ENCODE measurements at places on chromosomes 1 and 21.

GRCh38 chr1:227391879-227392278 is 73.6 kb upstream of the CDC42BPA start:
- DNase-seq = no peak

DNA sequence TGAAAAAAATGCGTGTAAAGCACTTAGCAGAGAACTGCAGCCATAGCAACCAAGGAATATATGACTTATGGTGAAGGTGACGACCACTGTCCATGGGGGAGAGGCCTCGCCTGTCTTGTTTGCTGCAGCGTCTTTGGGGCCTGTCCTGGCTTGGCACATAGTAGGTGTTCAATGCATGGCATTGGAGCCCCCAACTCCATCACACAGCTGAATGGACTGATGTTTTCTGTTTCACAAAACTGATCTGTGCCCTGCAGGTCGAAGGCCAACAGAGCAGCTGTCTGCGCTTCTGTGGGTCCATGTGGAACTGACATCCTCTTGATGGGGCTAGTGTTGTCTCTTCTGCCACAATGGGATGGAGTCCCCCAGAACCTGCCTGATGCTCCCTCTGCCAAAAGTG is 296.0 kb downstream of the PTPRU start:
- DNase-seq = no peak

DNA sequence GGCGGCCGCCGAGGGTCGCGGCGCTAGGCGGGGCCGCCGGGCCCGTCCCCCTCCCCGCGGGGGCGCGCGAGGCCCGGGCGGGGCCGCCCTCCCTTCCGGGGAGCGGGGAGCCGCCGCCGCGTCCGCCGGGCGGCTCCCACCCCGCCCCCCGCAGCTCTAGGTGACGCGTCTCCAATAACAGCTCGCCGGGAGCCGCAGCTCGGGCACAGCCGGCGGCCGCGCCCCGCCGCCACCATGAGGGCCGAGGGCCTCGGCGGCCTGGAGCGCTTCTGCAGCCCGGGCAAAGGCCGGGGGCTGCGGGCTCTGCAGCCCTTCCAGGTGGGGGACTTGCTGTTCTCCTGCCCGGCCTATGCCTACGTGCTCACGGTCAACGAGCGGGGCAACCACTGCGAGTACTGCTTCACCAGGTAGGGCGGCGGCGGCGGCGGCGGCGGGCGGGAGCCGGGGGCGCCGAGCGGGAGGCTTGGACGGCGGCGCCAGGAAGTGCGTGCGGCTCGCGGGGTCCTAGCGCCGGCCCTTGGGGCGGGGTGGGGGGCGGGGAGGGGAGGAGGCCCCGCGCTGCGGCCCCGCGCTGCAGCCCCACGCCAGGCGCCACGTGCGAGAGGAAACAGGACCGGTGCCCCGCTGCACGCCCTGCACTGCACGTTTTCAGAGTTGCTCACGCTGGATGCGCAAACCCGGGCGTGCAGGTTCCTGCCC is at the start of gene SMYD2:
TSS of gene SMYD2 (plus strand) at position 139 of the 699 bp plus-strand sequence. CDS start at position 235, 96 bp downstream.
- peak; percentile 45 for DNase-seq

DNA sequence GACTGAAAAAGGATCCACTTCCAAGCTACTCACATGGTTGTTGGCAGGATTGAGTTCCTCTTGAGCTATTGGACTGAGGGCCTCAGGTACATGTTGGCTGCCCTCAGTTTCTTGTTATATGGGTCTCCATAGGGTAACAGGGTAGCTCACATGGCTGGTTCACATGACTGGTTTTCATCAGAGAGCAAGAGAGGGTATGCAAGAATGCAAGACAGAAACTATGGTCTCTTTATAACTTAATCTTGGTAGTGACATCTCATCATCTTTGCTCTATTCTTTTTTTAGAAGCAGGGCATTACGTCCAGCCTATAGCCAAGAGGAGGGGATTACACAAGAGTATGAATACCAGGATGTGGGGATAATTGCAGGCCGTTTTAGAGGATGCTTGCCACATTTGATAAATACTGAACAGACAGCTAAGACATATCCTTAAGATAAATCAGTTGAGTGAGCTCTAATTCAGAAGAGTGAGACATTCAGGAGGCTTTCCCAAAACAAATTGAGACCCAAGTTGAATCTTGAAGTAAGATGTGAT is 100.2 kb downstream of the HMCN1 start:
- DNase-seq = no peak

- no peak for DNase-seq
These were observed 10.5 kb downstream of the NCMAP start for GRCh38 chr1:24566236-24566867.

GRCh38 chr1:6358757-6359201 is 34.8 kb downstream of the ACOT7 start:
- peak; percentile 44 for DNase-seq

GRCh38 chr1:27383039-27383605 is at the start of gene CD164L2:
CD164L2 (minus strand) TSS chr1:27383333; CDS start chr1:27383239, 94 bp downstream.
- DNase-seq = no peak

DNA sequence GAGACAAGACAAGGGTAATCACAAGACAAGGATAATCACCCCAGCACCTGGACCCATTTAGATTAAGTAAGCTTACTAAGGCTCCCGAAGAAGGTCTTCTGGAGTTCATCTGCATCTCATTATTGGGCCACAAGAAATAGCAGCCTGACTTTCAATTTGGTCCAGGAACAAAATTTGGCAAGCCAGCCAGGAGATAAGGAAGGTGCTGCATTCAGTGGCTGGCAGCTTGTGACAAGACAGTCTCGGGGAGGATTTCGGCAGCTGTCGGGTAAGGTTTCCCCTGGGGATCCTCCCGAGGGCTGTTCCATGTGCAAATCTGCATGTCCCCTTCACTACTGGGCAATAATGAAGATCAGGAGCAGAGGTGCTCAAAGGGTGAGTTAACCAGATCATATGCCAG is 195.2 kb downstream of the FCRL5 start:
- no peak for DNase-seq

DNA sequence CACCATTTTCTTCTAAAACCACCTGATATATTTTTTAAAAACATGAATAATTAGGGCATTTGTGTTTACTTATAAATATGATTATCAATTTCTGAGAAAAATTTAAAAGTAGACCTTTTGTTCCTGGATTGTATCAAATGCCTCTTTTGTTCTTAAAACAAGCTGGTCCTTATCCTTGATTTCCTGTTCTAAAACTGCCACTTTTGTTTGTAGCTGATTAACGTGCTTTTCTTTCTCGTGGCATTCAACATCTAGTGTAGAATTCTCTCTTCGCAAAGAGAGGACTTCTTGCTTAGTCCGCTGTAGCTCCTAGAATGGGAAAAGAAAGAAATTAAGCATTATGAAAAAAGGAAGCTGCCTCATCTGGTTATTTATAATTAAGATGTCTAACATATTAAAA is 25.0 kb downstream of the SASS6 start:
- DNase-seq = no peak

DNA sequence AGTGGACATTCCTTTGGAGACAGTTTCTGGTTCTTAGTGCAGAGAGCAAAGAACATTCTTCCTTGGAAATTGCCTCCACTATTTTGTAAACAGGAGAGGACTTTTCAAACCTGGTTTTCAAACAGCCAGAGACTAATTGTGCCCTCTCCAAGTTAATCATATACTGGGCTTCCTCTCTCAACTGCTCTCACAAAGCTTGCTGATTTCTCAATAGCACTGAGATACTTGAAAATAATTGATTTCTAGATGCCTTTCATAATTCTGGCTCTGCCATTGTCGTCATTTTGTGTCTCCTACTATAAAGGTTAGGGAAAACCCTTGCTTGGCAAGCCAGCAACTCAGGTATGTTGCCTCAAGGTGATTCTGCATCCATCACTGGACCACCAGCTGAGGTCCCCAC is 56.0 kb downstream of the KCNJ15 start:
- DNase-seq = no peak

DNA sequence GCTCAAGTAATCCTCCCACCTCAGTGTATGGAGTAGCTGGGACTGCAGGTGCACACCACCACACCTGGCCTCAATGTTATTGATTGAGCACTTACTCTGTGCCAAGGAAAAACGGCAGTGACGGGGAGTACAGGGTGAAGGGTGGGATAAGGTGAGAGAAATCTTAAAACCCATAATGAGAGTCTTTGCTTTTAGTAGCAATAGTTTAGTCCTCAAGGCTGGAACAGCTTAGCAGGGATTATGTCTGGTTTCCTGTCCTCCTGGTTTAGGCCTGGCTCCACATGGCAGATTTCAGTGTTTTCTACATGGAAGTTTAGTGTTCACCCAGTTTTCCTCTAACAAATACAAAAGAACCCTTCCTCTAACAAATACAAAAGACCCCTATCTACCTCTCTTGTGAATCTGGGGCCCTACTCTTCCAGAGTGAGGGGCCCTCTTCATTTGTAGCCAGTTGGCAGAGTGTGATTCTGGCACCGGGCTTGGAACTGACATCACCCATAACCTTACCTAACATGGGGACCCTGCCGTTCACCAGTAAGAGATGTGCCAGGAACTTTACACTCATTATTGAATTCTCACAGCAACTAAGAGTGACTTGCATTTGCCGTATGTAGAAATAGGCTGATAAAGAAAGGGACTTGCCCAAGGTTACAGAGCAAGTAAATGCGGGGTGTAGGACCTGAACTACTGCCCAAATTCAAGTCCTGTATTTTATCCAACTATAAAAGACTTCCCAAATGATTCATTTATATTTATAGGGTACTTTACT is 6.9 kb downstream of the ZNF691 start:
- no peak for DNase-seq

- DNase-seq = no peak
These were observed 48.6 kb upstream of the TMEM125 start for GRCh38 chr1:43220905-43221778.

- DNase-seq = no peak
These were observed 10.4 kb upstream of the PLEKHA6 start for GRCh38 chr1:204370176-204370575.

DNA sequence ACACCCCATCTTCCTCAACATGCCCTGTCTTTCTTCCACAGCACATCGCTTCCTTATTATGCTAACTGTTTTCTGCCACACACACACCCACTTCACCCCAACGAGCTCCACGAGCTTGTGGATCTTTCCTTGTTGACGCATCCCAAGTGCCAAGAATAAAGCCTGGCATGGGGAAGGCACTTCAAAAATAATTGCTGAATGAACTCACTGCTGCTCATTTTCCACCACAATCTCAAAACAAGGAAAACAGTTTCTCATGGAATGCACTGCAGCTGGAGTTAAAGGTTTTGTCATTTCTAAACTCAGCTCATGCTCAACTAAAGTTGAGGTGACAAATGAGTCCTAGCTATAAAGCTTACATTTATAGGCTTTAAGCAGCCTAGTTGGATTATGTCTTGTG is 86.0 kb downstream of the TIAM1 start:
- no peak for DNase-seq

DNA sequence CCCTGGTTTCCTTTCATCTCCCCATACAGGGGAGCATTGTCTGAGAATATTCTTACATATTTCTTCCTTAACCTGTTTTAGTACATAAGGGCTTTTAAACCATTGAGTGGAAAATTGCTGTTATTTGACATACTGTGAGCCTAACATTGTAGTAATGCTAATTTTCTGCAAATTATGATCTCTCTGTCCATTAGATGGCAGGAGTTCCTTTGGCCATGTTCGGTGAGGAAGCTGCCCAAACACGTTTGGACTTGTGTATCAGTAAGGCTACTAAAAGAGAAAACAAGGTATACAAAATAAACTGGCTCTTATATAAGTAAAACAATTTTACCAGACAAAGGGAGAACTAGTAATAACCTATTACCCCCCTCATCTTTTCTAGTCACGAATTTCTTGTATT is 29.2 kb downstream of the CDC7 start:
- DNase-seq = no peak

DNA sequence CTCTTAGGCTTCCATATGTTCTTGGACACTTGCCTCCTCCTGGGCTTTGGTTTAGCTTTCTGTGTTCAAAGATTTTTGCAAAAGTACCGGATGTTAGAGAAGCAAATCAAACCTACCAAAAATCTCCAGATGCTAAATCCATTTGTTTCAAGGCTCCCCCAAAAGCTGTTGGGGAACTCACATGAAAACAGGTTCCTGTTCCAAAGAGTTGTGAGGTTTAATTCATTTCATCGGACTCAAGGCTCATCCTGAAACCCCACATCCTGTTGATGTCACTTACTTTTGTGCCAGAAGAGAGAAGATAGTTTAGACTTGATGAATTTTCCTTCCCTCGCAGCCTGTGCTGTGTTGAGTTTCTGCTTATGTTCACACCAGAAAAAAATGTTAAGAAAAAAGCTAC is 41.7 kb upstream of the RXRG start:
- no peak for DNase-seq

GRCh38 chr1:101929343-101929742 is 67.4 kb downstream of the OLFM3 start:
- DNase-seq = no peak

GRCh38 chr1:188599313-188599712 is 1770.6 kb downstream of the PLA2G4A start:
- no peak for DNase-seq

- DNase-seq = no peak
These were observed 60.0 kb downstream of the NAV1 start for GRCh38 chr1:201598973-201599372.

GRCh38 chr21:44432841-44433790 is 22.2 kb upstream of the LRRC3 start:
- no peak for DNase-seq

DNA sequence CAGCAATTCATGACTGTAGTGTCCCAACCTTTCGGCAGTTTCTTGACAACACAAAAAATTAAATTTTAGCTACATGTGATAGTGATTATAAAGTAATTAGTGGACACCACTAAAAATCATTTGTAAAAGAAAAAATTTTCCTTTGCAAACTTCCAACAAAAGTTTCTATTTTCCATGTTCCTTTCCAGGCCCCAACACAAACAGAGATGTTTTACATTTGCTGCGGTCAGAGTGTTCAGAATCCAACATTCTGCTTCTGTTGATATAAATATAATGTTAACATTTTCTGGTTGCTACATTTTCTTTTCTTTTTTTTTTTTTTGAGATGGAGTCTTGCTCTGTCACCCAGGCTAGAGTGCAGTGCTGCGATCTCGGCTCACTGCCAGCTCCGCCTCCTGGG is 54.9 kb upstream of the WLS start:
- no peak for DNase-seq

DNA sequence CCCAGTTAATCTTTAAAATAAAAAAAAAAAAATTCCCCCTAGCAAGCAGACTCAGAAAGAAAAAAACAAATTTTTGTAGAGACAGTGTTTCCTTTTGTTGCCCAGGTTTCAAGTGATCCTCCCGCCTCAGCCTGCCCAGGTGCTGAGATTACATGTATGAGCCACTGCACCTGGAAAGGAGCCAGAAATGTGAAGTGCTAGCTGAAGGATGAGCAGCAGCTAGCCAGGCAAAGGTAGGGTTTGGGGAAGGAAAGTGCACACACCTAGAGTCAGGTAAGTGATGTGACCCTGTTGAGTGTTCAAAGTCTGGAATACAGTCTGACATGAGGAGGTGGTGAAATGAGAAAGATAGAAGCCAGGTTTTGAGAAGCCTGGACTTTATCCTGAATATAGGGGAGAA is 1.7 kb downstream of the AKR1A1 start:
- DNase-seq = no peak

All from effector CD4-positive, alpha-beta T cell (primary cell).